ENCODE measurements at places on chromosomes 2 and 18.

DNA sequence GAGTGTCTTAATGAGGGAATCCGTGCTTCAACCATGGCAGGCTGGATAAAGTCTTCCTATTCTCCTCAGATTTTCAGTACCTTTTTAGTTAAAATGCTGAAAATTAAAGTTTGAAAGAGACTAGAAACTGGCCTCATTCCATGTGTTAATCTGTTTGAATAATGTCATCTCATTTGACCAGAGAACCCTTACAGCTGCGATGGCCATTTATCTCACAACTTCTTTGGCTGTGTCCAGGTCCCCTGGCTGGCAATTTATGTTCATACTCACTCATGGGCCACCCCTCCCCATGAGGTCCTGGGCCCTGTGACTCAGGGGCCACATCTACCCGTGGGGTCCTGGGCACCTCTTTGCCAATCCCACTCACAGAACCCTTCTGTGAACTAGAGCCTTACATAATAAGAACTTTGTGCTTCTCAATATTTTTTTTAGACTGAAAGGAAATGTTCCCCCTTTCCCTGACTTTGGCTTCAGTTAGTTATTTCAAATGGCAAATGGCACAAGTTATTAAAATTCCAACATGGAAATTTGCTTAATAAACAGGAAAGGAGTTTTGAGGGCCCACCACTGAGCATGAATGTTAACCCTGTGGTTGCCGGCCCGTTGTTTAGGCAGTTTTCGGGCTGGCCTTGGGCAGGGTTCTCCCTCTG lies 134.6 kb downstream of the UXS1 start:
- DNase-seq, result no peak

DNA sequence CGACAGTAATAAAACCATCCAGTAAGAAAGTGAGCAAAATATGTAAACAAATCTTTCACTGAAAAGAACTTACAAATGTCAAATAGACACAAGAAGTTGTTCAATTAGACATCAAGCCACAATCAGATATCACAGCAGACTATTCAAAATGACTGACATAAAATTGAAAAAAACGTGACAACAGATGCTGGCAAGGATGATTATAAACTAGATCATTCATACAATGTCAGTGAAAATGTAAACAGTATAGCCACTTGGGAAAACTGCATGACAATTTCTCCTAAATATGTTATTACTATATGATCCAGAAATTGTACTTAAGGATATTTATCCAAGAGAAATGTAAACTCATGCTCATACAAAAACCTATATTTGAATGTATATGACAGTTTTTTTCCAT lies 609.4 kb upstream of the CNTNAP5 start:
- DNase-seq, result no peak

- no peak for DNase-seq
Measured at GRCh38 chr2:235587202-235587601, 93.4 kb downstream of the AGAP1 start.

GRCh38 chr2:29443627-29444026 lies 328.4 kb downstream of the CLIP4 start:
- no peak for DNase-seq

DNA sequence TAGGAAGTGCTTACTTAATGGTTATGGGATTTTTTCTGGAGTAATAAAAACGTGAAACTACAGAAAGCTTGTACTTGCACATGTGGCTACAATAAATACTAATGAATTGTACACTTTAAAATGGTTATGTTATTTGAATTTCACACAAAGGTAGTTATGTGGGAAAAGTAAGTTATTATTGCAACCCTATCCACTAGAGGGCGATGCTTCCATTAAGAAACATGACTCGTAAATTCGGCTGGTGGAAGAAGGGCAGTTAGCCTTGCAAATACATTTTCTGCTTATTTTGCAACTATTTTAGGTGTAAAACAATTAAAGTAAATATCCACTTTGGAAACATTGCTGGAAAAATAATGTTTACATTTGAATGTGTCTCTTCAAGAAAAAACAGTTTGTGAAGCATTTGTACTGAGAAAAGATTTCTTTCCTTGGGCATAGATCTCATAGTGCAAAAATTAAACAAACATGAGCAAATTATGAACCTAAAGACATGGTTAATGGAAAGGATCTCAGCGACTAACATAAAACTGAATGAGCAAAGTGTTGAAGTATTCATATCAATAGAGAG lies 68.1 kb upstream of the CSRNP3 start:
- DNase-seq, result no peak

- no peak for DNase-seq
Measured at GRCh38 chr2:232976176-232976575, 36.9 kb downstream of the NGEF start.

DNA sequence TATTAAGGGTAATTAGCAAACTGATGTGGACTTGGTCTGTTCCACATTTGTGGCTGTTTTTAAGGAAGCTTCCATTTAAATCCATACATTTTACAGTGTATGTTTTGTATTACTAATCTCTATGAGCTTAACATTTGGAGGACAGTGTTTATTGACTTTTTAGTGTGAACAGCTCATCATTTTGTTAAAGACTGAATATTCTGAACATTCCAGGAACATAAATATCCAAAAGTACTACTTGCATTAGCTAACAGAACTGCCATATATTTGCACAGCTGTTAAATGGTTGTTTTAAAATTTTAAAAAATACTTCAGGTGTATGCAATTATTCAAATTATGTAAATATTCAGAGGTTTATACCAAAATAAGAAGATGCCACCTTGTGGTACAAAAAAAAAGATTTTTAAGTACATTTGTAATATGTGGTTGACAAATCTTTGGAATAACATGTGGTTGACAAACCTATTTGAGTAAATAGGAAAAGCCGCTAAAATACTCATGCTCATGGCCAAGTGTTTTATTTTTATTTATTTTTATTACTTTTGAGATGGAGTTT lies 439.7 kb upstream of the FANCL start:
- no peak for DNase-seq

DNA sequence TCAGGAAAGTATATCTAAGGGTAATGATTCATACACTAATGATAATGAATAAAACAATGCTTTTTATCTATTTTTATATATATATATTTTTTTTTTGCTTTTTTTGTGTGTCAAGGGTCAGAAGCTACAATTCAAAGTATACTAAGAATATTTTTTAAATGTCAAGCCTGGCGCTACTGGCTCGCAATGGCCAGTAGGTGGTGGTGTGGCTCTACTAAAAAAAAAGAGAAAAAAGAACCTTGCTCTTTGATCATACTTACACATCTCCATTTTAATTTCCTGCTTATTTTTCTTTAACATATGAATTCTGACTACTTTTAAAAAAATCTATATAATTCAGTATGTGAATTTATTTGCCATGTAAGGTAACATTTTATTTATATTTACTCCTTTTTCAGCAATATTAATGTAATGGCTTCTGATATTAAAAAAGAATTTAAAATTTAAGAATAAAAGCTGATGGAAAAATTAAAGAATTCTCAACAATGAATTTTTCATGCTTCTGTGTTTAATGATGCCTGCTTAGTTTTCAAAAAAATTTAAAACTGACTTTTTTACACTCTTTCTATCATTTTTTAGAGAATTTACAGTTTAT lies 232.9 kb downstream of the GULP1 start:
- DNase-seq, result no peak

DNA sequence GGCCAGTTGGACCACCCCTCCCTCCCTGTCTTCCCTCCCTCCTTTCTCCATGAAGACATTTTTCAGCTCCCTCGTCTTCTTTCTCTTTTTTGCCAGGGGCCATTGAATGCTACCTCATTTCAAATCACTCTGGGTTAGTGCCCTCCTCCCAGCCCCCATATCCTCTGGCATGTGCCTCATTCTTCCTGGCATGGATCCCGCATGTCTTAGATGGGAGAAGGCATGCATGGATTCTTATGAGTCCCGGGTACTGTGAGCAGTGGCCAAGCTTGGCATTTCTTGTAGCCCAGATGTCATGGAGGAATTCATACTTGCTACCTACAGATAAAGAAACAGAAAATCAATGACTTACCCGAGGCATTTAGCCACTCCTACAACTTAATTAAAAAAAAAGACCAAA lies 9.0 kb upstream of the HAAO start:
- DNase-seq, result no peak

DNA sequence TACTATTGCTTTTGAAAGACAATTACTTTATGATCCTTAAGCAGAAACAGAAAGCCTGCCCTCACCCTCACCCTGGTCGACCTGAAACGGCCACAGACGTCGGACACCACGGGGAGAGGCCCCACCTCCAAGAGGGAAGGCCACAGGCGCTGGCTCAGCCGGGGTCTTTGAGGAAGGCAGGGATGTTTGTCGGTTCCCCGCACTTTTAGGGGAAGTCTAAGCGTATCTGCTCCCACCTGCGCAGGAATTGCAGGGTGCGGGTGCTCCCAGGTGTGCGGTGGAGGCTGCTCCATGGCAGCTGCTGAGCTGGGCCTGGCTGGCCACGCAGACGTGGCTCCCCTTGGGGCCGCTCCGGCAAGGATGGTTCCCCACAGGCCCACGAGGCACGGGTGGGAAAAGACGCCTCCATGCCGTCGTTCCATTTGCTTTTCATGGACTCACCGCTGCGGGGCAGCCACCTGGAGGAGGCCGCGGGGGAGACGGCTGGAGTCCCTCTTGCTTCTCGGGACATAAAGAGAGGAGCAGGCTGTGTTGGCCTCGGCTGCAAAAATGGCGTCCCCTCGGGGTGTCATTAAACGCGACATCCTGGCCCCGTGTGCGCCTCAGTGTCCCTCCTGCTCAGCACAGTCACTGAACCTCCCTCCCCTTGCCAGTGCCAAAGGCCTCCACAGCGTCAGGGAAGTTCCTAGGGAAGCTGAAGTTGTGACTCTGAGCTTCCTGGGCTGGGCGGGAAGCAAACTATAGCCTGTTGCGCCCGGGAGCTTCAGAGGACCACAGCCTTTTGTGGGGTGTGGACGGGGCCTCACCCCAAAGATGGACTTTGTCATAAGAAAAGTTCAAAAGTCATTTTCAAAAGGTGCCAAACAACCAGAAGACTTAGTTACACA lies 63.4 kb downstream of the NFATC1 start:
- DNase-seq, result no peak

GRCh38 chr2:181224866-181225265 lies 232.3 kb upstream of the ITGA4 start:
- DNase-seq, result no peak

DNA sequence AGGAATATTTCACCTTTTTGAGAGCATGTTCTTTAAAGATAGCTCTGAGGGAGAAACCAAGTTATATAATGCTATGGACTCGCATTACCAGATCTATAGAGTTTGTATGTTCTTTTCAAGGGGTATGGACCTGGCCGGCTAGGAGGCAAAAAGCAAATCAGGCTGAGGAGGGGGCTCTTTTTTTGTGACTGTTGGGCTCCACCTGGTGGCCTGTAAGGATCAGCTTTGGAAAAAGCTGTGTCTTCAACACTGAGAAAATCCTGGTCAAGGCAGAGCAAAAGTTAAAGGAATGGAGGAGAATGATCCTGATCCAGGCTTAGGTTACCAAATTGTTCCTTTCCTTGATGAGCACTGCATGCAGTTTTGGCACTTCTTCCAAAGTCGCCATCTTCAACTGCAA lies 180.5 kb downstream of the DIS3L2 start:
- DNase-seq, result no peak

GRCh38 chr2:38013158-38013752 lies 62.7 kb downstream of the CYP1B1 start:
- no peak for DNase-seq

DNA sequence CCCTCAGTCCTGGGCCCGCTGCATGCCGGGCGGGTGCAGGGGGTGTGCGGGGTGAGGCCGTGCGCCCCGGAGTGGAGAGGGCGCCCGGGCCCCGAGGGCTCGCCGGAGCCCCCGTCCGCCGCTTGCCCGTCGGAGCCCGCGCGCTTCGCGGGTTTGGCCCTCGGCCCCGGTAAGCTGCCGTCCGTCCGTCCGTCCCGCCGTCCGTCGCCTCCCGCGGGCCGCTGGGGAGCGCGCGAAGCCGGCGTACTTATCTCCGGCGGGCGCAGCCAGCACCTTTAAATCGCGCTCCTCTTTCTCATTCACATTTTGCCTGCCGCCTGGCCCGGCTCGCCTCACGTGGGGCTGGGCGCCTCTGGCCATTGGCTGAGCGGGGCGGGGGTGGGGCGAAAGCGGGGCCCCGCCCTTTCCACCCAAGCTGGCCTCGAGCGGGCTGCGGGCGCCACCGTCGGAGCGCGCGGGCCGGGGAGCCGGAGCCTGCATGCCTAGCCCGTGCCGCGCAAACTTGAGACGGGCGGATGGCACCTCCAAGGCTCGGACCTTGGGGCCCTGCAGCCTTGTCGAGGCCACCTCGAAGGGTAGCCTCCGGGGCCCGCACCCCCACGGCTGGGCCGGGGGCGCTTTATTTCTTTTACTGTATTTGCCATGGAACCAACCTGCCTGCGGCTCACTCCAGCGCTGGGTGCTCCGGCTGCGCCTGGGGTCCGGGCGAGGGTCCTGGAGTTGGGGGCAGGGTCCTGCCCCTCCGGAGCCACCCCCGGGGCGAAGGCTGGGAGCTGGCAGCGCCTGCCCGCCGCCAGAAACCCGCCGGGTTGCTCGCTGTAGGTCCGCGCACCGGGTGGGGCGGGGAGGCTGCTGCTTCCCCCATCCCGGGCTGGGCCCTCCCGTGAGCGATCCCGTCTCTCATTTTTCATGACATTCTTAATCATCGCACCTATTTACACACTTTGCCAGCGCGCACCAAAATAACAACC lies at the start of gene GBX2:
TSS of gene GBX2 (minus strand) at position 277 of the 971 bp plus-strand sequence. CDS start 415 bp downstream, outside the sequence.
- no peak for DNase-seq

DNA sequence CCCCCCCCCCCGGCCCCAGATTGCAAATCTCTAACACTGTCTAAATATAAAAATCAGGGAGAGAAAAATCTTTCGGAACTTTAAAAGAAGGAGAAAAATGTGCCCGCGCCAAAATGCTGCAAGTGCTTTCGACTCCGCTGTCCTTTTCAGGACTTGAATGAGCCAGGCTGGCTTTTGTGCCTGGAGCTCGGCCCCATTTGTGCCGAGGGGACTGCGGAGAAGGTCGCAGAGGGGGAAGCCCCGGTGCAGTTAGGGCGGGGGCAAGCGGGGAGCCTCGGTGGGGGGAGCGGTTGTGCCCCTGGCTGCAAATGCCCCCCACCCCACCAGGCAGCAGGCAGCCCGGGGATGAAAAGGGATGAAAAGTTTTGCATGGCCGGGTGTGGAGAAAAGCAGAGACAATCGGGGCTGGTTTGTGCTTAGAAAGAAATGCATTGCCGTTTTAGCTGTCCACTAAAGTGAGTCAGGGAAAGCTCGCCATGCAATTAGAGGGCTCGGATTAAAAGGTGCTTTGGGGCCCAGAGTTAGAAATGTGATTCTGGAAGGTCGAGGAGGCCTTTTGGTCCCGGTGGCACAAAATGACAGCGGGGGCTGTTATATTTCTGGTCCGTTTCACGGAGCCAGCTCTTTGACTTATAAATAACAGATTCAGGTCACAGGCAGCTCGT lies 1.6 kb downstream of the INHBB start:
- DNase-seq, result no peak
